ENCODE measurements at places on chromosomes 3 and 15.

DNA sequence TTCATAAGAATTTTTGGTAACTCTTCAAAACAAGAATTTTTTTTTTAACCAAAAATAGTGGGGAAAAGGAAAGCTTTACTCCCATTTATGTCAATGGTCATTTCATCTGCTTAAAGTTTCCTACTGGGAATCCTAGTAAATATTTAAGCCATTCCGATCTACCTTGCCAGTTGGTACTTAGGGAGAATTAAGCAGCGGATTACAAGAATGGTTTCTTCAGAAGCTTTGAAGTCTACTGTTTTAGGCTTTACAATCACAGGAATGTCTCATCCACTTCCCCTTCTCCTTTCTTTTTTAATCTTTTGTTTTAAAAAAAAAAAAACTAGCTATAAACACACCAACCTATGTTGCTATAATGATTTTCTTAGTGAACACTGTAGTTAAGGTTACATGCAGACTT, 341.4 kb upstream of the ATP11B start:
- DNase-seq, result no peak

GRCh38 chr3:29516164-29516563, 235.3 kb downstream of the RBMS3 start:
- DNase-seq, result no peak

- no peak for DNase-seq
Observed at GRCh38 chr15:60871152-60871551, 357.9 kb downstream of the RORA start.

DNA sequence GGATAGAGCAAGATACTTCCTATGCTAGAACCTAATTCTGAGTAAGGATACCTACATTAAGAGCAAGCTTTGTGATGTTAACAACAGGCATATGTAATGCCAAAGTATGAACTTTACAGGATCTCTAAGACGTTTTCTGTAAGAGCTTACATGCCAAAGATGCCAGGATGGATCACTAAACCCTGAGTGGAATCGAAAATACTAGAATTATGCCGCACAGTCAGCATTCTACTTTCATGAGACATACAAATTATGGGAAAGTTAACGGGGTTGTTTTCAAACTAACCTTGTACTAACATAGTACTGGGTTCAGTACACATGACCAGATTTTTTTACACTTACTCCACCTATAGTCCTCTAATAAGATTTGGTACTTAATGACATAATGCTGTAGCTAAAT, 55.1 kb downstream of the AAGAB start:
- DNase-seq, result no peak

DNA sequence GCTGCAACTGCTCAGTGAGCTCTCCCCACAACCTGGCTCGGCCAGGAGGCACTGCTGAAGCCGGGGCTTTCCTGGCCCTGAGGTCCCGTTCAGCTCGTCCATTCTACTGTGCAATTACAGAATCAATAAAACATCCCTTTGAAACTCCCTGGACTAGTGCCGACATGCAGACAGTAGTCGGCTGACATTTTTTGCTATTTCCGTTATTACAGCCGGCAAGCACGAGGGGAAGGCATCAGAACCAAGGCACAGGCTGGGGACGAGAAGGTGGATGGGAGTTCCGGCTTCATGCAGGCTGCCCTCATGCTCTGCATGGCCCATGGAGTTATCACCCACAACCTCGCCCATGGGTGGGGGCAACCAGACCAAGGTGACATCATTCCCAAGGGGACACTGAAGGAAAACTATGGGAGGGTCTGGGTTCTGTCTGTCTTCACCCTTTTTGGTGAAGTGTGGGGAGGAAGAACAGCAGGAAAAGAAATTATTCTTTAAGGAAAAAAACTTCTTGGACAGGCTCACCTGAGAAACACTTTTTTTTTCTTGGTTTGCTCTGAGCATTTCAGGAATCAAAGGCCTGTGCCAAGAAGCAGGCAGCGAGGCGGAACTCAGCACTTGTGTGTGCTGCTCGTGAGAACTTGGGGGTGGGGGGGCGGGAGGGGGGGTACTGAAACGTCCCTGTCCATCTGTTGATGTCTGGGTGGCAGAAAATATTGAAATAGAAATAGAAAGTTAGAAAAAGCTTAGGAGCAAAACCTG, 154.5 kb downstream of the FOXP1 start:
- no peak for DNase-seq

DNA sequence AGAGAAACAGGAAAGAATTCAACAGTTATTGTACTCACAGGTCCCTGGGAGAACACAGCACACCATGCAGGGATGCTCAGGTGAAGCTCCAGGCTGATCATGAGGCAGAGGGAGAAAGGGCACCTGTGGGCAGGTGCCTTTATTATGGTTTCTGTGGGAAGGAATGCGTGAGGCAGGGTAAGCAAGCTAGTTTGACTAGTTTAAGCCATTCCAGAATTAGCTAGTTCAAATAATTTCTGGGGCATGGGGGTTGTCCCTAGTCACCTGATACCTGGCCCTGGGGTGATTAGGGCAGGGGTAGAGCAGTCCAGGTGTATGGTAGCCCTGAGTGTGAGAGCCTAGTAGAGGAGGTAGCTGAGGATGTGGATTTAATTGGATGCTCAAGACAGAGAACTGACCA, 47.9 kb upstream of the DCLK3 start:
- no peak for DNase-seq

DNA sequence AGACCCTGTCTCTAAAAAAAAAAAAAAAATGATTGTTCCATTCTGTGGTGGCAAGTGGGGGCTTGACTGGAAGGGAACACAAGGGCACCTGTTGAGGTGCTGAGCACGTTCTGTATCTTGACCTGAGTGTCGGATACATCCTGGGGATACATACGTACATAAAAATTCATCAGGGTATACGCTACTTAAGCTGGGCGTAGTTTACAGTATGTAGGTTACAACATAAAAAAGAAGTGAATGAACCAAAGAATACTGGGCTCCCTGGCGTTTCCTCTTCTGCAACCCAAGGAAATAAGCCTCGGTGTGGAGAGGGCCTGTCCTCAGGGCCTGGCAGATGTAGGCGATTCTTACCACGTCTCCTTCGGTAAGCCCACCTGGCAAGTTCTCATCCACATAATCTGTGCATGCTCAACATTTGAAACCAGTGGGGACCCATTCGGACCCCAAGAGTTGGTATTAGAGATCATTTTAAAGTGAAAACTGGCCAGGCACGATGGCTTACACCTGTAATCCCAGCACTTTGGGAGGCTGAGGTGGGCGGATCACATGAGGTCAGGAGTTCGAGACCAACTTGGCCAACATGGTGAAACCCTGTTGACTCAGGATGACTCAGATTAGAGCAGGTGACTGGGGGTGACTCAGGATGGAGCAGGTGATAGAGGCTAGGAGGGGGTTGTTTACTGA, 5.1 kb upstream of the MUC20 start:
- DNase-seq, result no peak

DNA sequence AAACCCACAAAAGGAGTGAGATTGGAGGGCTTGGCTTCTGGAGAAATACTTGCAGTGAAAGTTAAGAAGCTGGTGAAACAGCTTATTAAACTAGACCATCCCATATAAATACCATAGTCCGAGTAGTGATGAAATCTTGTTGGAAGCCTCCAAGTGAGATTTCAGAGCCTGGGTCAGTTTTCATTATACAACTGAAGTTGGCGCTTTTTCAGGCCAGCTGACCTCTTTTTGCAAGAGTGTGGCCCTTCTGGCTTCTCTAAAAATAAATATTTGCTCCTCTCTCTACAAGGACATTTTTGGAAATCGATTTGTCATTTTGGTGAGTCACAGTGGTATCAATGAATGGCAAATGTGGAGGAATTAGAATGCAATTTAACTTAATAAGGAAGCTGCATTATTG, 51.2 kb upstream of the THRB start:
- DNase-seq, result no peak

DNA sequence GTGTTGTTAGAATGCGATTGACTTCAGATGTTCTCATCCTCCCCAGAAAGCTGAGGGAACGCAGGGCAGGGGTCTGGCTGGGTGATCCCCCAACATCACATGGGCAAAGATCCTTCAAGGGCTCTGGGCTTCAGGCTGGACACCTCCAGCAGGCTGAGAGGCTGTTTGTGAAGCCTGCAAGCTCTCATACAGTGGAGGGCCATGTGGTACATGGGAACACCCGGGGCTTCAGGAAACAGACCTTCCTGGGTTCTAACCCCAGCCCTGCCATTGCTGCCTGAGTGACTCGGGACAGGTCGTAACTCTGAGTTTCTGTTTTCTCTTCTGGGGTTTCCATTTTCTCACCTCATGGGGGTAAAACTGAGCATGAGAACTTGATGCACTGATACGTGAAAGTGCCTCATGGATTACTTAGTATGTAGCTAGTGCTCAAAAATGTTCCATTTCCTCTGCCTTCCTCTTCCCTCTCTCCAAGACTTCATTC, 81.2 kb downstream of the TLE3 start:
- DNase-seq, result no peak

GRCh38 chr3:178628037-178628436, 91.8 kb downstream of the KCNMB2 start:
- no peak for DNase-seq

GRCh38 chr15:64341961-64342360, 14.0 kb downstream of the CSNK1G1 start:
- DNase-seq, result no peak

DNA sequence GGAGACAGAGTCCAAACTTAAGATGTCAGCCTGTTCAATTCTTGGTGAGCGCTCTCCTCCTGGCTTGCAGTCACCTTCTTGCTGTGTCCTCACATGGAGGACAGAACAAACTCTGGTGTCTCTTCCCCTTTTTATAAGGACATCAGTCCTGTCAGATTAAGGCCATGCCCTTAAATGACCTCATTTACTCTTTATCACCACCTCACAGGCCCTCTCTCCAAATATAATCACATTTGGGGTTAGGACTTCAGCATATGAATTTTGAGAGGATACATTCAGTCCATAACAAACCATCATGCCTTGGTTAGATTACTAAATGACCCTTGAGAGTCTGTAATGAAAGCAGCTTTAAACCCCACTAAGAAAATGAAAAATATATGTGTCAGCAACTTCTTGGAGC, 175.2 kb downstream of the TAFA4 start:
- DNase-seq, result no peak

GRCh38 chr3:143203142-143203541, 83.6 kb downstream of the CHST2 start:
- no peak for DNase-seq

GRCh38 chr3:190308154-190308553, 14.1 kb downstream of the CLDN1 start:
- DNase-seq, result no peak

DNA sequence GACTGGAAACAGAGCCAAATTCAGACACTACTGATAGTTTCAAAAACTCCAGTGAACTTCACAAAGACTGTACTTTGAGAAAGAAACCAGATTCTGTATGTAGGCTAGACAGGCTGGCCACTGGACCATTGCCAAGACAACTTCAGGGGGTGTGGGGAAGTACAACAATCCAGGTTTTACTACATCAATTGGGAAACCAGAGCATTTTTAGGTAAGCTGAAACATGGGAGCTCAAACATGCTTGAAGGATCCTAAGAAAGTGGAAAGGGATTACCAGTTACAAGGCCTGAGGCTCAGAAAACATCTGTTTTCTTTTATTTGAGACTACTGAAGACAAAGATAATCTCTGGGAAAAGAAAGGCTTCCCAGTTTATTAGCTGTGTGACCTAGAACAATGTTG, 26.9 kb upstream of the ZNF280D start:
- DNase-seq, result no peak

DNA sequence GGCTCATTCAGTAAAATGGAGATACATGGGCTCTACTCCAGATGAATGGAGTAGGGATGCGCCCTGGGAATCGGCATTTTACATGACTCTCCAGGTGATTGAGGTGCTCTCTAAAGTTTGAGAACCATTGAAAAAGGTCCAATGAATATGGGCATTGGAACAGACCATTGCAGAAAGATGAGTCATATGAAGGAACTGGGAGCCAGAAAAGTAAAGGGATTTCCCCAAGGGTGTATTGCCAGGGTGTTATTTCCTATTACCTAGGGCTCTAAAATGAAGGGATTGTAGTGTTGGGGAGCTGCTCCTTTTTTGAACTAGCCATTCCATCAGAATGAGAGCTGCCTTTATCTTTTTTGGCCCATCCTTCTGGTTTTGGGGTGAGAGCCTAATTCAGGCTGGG, 21.7 kb downstream of the CLDN11 start:
- no peak for DNase-seq

DNA sequence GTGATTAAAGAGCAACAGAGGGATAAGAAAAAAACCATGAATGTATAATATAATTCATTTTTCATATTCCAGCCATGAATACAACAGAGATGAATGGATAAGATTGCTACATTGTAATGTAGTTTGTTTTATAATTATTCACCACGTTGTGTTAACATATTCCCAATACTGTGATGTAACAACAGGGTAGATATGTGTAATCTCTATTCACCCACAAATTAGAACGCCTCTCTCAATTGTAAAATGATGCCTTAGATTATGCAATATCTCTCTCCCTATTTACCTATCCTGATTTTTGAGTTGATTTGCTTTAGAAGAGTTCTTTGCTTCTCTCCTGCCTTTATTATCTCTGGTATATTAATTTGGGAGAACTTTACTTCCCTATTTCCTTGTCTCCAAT, 193.6 kb downstream of the AGBL1 start:
- no peak for DNase-seq

DNA sequence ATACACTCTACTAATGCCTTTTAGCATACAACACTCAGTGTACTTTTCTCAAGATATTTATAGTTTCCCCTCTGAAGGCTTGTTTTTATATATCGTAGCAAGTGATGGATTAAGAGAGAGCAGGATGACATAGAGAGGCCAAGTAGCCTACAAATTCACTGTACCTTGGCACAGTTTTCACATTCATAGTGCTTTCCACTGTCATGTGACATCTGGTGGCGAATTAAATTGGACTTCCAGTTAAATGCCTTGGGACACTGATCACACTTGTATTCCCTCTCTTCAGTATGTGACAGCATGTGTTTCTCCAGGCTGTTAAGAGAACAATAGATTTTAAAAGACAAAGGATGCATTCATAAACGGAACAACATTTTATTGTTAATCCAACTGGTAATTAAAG, 541.1 kb downstream of the MECOM start:
- no peak for DNase-seq

DNA sequence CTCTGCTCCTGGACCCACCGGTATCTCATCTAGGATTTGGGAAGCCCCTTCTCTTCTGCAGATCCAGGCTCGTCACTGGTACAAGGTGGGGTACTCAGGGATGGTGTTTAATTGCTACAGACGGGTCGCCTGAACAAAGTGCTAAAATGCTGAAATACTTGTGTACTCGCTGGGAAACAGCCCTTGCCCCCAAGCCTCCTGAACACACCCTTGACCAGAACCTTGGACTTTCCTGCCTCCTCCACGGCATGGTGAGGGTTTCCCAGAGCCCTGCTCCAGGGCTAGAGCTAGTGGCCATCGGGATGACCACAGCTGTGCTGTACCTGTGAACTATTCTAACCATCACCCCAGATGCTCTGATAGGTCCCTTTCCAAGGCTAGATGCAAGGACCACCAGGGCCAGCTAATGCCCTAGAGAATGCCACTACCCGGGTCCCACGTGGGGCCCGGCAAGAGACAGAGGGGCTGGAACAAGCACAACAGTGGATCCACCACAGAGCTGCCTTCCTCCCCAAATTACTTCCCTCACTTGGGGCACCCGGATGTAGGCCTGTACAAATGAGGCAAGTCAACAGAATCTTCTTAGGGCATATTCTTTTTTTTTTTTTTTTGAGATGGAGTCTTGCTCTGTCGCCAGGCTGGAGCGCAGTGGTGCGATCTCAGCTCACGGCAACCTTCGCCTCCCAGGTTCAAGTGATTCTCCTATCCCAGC, 267.3 kb downstream of the FOXP1 start:
- no peak for DNase-seq
